ENCODE measurements at places on chromosomes 7 and 10.
A peak's percentile ranks its signal among the peaks of the same experiment; 100 is the strongest.

- DNase-seq = no peak
Measured at GRCh38 chr7:148699782-148700629, 1.3 kb downstream of the CUL1 start.

- no peak for DNase-seq
Measured at GRCh38 chr7:150516956-150517745, 2.5 kb downstream of the GIMAP7 start.

GRCh38 chr7:78197447-78197846, 398.9 kb downstream of the PHTF2 start:
- no peak for DNase-seq

DNA sequence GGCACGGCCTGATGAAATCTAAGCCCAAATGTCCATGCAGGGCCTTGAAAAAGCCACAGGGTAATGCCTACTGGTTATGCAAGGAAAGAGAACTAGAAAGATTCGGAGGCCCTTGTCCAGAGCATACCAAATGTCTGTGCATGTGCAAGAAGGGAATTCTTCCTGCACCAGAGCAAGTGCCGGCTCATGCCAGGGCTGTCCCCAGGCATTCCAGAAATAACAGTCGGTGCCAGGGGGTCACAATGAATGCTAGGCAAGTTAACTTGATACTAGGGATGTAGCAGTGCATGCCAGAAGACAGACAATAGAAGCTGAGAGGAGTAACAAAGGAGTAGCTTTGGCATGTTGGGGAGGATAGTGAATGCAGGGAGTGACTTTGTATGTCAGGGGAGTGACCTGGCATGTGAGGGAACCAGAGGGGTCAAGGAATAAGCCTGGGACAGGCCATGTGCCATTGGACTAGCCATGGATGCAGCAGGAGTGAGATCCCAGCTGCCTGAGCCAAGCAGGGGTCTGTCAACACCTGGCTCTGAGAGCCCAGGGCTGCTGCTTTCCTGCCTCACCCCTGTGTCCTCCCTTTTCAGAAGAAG, 119.5 kb upstream of the UNC5B start:
- no peak for DNase-seq

DNA sequence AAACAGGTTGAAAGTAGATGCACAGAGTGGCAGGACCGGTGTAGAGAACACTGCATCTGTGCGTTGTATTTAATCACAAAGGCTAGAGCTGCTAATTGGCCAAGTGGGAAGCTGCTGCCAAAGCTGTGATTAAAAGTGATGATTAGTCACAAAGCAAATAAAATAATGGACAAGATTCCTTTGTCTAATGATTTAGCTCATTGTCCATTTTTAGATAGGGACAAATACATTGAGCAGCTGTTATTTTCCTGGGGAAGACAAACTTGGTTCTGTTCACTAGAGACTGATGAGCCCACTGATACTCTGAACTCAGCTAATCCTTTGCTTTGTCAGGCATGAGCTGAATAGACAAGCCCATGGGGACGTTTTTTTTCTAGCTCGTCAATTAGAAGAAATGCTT, 19.7 kb downstream of the UBE3C start:
- no peak for DNase-seq

- no peak for DNase-seq
Measured at GRCh38 chr7:47024991-47025390, 556.9 kb downstream of the TNS3 start.

DNA sequence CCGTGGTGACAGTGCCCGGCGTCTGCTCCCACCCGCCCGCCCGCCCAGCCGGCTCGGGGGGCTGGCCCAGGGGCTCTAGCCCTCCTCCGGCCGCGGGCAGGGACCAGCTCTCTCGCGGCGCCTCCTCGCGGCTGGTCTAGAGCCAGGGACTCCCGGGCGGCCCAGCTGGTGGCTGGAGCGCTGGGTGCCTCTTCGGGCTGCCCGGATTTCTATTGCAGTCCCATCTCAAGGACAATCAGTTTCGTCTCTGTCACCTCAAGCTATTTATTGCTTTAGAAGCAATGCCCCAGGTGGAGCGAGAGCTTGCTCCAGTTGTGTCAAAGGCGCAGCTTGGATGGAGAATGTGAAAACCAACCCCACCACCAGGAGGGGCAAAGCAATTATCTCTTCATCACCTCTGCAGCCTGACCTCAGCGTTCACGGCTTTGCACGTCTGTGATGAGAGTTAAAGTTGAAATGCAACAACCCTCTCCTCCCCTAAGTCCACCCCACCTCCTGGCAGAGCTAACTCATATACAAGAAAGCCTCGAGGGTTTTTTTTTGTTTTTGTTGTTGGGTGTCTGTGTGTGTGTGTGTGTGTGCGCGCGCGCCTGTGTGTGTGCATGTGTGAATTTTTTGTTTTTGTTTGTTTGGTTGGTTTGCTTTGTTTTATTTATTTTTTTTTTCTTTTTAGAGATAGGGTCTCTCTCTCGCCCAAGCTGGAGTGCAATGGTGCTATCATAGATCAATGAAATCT, at the start of gene ITGA8:
TSS of gene ITGA8 (minus strand) at position 24 of the 736 bp plus-strand sequence. CDS start 151 bp downstream, outside the sequence.
- DNase-seq = peak; percentile 52

DNA sequence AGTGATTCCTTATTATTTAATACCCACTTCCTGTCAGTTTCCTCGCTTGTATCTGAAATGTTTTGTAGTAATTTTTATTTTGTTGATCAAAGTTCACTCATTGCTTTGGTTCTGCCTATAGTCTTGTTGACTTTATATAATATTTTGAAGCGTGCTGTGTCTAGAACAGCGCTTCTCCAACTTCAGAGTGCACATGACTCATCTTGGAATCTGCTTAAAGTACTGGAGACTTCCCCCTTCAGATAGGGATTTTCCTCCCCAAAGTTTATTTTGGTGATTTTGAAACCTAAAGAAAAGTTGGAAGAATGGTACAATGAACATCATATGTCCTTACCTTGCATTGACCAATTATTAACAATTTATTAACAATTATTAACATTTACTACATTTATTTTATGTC, 5.8 kb downstream of the COMTD1 start:
- DNase-seq = no peak

Data from GM13977 (cell line).